ENCODE measurements at places on chromosomes 6 and 20.
A peak's percentile ranks its signal among the peaks of the same experiment; 100 is the strongest.

DNA sequence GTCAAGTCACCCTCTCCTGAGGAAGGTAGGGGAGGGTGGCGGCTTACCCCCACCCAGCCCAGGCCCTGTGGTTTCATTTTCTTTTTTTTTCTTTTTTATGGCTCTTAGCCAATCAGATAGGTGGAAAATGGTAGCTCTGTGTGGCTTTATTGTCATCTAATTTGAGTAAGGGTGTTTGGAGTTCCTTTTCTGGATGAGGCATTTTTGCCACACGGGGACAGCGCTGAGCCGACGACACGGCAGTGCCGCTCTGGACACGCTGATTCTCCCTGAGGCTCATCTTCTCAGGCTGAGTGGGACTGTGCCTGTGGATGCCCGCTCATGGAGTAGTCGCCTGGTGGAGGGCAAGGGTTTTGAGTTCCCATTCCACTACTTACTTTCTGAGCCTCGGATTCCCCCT, 37.6 kb upstream of the ANGPT4 start:
- peak; percentile 43 for DNase-seq

GRCh38 chr6:54992789-54993188, 146.2 kb downstream of the FAM83B start:
- DNase-seq = peak; percentile 14

- DNase-seq = no peak
Observed at GRCh38 chr6:24691550-24691949, 24.7 kb downstream of the ACOT13 start.

- peak; percentile 75 for DNase-seq
Observed at GRCh38 chr6:32785781-32786533, 22.6 kb upstream of the HLA-DQB2 start.

DNA sequence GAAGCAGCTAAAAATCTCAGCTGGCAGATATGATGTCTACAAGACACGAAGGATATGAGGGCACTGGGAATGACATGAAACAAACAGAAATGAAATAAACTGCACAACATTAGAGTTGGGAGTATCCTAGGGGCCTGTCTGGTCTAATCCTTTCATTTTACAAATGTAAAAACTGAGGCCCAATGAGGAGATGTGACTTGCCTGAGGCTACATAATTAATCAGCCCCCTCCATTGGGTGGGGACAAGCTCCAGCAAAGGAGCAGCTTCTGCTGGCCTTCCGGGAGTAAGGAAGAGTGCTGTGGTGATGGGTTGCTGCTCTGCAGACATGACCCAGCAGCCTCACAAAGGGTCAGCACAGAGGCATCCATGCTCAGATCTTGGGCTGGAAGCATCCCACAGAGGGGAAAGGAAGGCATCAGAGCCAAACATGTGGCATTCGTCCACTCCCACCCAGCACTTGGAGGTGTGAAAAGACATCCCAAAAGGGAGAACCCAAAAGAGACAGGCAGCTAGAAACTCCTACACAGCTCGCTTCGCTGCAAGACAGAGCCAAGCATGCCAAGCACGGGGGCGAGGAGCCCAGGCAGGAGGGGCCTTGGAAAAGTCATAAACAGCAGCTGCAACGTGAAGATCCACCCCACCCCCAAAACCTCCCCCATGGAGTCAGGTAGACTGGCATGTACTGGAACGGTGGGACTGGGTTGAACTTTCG, 183.7 kb downstream of the UNC5CL start:
- DNase-seq = no peak

DNA sequence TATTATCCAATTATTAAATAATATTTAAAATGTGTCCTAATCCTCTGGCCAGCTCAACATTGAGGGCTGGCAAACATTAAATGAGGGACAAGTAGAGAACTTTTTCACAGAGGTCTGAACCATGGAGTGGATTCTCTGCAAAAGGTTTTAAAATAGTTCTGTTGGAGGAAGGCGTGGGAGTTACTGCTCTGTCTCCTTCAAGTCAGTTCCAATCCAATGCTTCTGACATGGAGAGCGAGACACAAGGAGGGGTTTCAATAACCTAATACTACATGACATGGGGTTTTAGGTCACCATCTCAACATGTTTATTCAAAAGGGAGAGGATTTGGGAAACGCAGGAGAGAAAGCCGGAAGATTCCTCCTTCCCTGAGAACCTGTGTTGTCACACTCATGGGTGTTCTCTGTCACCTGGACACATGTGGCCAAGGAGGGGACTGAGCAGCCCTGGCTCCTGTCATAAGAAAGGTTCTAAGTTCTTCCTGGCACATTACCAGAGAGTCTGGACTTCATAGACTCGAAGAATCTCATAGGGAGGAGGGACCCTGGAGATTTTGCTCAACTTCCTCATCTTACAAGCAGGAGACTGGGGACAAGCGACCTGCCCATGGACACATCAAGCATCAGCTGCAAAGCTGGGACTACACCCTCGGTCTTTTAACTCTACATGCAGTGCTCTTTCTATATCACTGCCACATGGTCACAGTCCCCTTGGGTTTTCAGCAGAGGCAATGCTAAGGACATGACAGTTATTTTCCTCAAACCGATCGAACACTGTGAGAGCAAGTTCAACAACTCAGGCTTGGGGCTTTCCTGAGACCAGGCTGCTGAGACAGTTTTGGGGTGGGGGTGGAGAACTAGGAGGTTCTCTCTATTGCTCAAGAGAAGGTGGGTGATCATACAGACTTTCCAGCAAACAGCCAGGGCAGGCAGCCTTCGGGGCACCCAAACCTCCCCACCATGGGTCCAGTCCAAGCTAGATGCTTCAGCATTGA, 38.6 kb downstream of the PRDM1 start:
- DNase-seq = no peak

GRCh38 chr6:142009647-142010046, 123.1 kb upstream of the GJE1 start:
- DNase-seq = no peak

DNA sequence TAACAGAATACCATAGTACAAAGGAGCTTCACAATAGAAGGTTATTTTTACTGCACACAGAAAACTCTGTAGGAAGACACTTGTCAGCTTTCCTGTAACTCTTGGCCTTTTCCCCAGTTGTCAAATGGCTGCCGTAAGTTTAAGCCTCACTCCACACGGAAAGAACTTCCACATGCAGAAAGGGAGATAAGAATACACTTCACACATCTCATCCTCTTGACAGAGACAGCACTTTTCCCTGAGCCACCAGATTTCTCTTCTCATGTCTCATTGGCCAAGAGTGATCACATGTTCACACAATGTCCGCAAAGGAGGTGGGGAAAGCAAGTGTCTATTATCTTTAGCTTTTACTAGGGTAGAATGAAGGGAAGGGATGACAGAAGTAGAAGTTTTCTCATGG, 540.7 kb downstream of the HAO1 start:
- DNase-seq = no peak

GRCh38 chr6:47653706-47654105, 44.7 kb upstream of the ADGRF4 start:
- no peak for DNase-seq

DNA sequence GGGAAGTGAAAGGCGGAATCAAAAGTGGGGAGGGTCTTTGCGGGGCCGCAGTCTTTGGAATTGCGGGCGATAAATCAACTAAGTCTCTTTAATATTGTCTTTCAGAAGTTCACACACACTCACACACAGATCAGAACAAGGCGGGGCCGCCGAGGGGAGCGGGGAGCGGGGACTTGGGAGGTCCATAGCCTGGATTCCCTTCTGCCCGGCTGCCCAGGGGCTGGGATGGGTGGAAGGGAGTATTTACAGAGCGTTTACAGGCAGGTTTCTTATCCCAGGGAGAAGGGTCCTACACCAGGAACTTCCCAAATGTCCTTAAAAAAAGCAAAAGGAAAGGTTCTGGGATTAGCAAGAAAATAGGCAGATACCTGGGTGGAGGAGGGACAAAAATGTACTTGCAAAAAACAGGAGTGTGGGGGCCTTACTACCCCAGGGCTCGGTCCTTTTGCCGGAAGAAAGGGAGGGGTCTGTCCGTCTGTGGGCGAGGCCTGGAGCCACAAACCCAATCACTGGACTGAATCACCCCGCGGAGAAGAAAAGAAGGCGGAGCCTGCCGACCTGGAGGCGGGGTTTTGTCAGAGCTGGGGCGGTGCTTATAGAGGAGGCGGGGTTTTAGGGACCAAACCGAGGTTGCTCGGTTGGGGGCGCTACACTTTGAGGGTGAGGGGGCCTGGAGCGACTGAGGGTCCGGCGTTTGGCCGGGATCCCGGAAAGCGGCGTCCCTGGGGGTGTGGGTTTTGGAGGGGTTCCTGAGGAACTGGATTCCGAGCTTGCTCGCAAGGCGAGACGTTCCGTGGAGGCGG, 3.2 kb downstream of the PRRT1 start:
- peak; percentile 70 for DNase-seq

DNA sequence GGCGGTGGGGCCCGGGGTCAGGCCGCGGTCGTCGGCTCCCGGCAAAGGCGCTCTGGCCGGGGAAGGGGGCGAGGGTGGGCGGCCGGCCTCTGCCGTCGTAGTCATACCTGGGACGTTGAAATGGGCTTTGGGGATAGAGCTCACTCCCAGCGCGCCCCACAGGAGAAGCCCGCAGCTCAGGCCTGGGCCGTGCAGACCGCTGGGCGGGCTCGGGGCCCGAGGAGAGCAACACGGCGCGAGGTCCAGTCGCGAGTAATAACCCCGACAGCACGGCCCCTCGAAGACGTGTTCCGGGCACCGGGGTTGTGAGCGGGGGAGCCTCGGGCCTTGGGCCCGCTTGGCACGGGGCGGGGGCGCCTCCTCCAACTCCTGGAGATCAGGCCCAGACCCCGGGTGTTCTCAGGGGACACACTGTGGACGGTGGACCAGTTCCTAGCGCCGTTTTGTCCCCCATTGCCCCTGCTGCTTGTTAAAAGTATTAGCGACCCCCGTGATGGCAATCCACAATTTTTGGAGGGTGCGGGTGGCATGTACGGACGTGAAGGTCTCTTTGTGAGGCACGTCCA, 10.9 kb downstream of the FOXC1 start:
- no peak for DNase-seq

GRCh38 chr20:57866250-57867106, 156.7 kb upstream of the PMEPA1 start:
- DNase-seq = no peak

GRCh38 chr6:67887419-67887746, 747.7 kb upstream of the ADGRB3 start:
- no peak for DNase-seq

DNA sequence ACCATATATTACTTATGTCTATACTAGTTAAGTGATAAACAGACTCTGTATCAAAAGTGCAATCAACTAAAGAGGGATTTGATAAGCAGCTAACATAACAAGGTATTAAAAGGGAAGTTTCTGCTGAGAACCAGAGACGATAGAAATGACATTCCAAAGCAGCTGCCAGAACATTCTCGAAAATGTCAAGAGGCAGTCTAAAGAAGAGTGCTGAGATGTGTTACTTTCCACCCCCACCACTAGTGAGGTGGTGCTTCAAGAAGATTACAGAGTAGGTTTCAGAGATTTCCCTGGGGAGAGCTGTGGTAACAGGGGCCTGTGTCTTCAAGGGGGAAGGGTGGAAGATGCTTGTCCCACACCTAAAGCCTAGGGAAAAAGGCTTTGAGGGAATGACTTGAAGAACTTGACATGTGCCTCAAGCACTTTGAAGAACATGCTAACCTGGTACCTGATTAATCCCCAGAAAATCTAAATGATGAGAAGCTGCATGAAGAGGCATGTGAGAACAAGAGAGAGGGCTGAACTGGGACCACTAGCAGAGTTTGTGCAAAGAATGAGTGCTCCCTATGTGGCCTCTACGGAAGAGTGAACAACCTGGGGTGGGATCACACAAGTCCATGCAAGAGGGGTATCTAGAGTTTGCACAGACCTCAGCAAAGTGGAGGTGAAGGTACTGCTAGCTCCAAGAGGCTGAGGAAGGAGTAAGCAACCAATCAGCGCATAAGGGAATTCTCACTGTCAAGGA, 5.0 kb downstream of the FAM184A start:
- DNase-seq = no peak

GRCh38 chr6:156082012-156082411, 626.4 kb upstream of the NOX3 start:
- no peak for DNase-seq

DNA sequence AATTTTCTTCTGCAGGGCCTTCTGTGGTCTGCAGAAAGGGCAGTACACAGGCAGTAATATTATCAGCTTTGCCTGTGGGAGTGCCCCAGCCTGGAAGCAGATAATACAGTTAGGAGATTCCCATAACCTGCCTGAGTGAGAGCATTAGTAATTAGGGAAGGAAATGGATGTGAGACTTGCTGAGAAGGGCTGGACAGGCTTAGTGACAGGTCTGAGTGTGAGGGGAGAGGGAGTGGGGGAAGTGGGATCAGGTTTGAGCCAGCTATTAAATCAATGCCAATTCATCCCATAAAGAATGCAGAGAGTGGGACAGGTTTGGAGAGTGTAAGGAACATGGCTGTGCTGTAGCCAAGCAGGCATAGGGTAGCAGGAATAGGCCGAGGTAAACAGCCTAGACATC, 10.1 kb upstream of the CFAP206 start:
- DNase-seq = no peak

- DNase-seq = no peak
Observed at GRCh38 chr6:74289884-74290283, 593.9 kb downstream of the CD109 start.

DNA sequence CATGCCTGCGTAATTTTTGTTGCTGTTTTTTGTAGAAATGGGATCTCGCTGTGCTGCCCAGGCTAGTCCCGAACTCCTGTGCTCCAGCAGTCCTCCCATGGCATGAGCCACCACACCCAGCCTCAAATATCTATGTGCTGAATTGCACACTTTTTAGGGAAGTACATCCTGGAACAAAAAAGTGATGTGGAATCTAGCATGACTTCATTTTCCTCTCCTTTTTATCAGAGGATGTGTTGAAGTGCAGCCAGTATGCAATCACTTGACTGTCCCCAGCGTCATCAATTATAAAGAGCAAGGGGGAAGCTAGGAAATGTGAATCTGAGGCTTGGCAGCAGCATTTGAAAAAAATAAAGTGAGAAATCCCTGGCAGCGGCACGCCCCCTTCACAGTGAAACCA, 6.4 kb upstream of the EXOC2 start:
- no peak for DNase-seq

GRCh38 chr6:56659721-56660380, 17.2 kb upstream of the DST start:
- DNase-seq = no peak

- DNase-seq = no peak
Observed at GRCh38 chr20:5887386-5887785, 62.9 kb downstream of the TRMT6 start.

GRCh38 chr20:63966944-63967322, 2.8 kb downstream of the ZNF512B start:
- no peak for DNase-seq

GRCh38 chr6:147166992-147167391, 37.2 kb upstream of the STXBP5 start:
- DNase-seq = no peak

DNA sequence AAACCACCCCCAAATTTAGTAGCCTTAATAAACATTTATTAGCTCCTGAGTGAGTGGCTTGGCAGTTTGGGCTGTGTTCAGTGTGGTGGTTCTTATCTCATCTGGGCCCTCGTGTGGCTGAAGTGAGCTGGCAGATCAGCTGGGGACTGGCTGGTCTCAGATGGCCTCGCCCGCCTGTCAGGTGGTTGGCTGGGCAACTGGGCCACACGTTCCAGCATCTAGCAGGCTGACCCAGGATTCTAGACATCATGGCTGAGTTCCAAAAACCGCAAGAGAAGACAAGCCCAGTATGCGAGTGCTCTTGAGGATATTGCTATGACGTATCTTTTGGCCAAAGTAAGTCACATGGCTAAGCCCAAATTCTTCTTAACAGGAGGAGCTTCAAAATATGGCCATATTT, 28.9 kb downstream of the EIF2S2 start:
- DNase-seq = no peak

- no peak for DNase-seq
Observed at GRCh38 chr6:127587875-127588274, 10.9 kb downstream of the C6orf58 start.

- DNase-seq = peak; percentile 69
Observed at GRCh38 chr20:34522969-34523871, 7.0 kb downstream of the DYNLRB1 start.

Measured in neural progenitor cell (in vitro differentiated cells).